ENCODE measurements at places on chromosomes 16 and 17.

- peak; percentile 78 for DNase-seq
- no peak overlapping the region for H3K27ac ChIP-seq
These were observed 36.4 kb upstream of the ARHGAP17 start for GRCh38 chr16:25051406-25052150.

- DNase-seq, result peak; percentile 97
- peaks cover 6% of the 10 kb centered on the region for H3K4me1 ChIP-seq
- H3K27ac ChIP-seq, result peak overlapping the region; percentile 32
These were observed 64.1 kb downstream of the TIMM22 start for GRCh38 chr17:1060991-1061390.

GRCh38 chr17:58534901-58535421, 20.5 kb upstream of the MTMR4 start:
- no peak overlapping the region for H3K4me3 ChIP-seq
- no peaks in the 10 kb centered on the region for H3K36me3 ChIP-seq
- peak; percentile 50 for DNase-seq

- no peak overlapping the region for H3K27ac ChIP-seq
- peaks cover under 1% of the 10 kb centered on the region for H3K27me3 ChIP-seq
- H3K36me3 ChIP-seq, result no peaks in the 10 kb centered on the region
- no peak for DNase-seq
These were observed 6.2 kb downstream of the ACE start for GRCh38 chr17:63483038-63483437.

GRCh38 chr17:76232342-76232741, 8.0 kb downstream of the RNF157 start:
- H3K27me3 ChIP-seq, result peaks cover 9% of the 10 kb centered on the region
- no peaks in the 10 kb centered on the region for H3K36me3 ChIP-seq

DNA sequence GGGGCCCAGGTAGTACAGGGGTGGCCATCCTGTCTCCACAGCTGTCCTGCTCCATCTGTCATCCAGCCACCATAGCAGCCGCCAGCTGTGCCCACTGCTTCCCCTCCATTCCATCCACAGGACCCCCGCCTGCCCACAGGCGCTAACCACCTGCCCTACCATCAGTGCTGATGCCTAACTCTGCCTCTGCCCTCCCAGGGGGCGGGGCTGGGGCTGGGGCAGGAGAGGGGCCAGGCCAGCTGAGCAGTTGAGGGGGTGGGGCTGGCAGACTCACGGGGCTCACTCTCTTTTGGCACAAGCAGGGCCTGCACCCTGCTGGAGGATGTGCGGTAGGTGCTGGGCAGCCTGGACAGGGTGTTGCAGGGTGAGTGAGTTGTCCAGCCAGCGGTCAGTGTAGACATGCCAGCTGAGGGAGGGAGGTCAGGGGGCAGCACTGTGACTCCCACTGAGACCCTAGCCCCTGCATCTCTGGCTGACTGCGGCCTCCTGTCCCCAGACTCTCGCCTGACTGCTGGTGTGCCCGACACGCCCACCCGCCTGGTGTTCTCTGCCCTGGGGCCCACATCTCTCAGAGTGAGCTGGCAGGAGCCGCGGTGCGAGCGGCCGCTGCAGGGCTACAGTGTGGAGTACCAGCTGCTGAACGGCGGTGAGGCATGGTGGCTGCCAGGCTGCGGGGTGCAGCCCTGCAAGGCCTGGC, 9.6 kb downstream of the GALK1 start:
- H3K27me3 ChIP-seq, result no peaks in the 10 kb centered on the region
- no peak for DNase-seq
- peaks cover 4% of the 10 kb centered on the region for H3K4me1 ChIP-seq

- H3K4me1 ChIP-seq, result peaks cover 11% of the 10 kb centered on the region
- no peaks in the 10 kb centered on the region for H3K27me3 ChIP-seq
- no peak overlapping the region for H3K27ac ChIP-seq
These were observed 30.9 kb downstream of the GLG1 start for GRCh38 chr16:74575807-74576643.

- no peaks in the 10 kb centered on the region for H3K36me3 ChIP-seq
- DNase-seq, result no peak
- no peaks in the 10 kb centered on the region for H3K4me1 ChIP-seq
- no peak overlapping the region for H3K4me3 ChIP-seq
- H3K27me3 ChIP-seq, result no peaks in the 10 kb centered on the region
These were observed 79.9 kb upstream of the MON1B start for GRCh38 chr16:77111056-77111565.

DNA sequence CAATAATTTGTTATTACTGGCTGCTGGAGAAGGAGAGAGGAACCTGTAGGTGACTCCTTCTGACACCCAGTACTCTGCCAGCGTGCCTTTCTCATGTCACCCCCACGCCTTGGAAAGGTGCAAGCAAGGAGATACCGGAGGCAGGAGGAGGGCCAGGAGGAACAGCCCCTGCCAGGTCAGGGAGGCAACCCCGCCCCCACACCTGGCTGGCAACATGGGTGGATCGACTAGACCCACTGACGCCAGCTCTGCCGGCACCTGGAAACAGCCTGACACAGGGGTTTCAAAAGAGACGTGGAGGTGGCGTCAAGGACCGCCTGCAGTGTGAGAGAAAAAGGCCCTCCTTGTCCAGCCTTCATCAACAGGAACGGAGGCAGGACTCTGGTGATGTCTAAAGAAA, 62.3 kb downstream of the CYB5B start:
- no peaks in the 10 kb centered on the region for H3K27me3 ChIP-seq
- DNase-seq, result no peak
- no peak overlapping the region for H3K4me3 ChIP-seq
- H3K4me1 ChIP-seq, result peaks cover 11% of the 10 kb centered on the region

DNA sequence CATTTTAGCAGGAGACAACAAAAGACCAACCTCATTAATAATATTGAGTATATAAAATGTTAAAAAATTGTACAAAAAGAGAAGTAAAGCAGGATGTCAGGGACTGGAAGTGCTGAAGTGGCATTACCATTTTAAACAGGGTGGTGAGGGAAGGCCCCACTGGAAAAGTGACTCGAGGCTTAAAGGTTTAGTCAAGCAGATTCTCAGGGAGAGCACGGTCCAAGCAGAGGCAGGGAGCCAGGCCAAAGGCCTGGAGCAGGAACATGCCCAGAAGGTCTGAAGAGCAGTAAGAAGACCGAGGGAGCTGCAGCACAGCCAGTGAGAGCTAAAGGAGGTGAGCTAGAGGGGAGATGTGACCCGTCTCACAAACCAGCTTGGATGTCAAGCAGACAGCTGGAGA, 7.6 kb downstream of the XPO6 start:
- peaks cover 42% of the 10 kb centered on the region for H3K36me3 ChIP-seq
- DNase-seq, result no peak
- H3K27me3 ChIP-seq, result no peaks in the 10 kb centered on the region
- no peak overlapping the region for H3K4me3 ChIP-seq
- no peaks in the 10 kb centered on the region for H3K4me1 ChIP-seq

DNA sequence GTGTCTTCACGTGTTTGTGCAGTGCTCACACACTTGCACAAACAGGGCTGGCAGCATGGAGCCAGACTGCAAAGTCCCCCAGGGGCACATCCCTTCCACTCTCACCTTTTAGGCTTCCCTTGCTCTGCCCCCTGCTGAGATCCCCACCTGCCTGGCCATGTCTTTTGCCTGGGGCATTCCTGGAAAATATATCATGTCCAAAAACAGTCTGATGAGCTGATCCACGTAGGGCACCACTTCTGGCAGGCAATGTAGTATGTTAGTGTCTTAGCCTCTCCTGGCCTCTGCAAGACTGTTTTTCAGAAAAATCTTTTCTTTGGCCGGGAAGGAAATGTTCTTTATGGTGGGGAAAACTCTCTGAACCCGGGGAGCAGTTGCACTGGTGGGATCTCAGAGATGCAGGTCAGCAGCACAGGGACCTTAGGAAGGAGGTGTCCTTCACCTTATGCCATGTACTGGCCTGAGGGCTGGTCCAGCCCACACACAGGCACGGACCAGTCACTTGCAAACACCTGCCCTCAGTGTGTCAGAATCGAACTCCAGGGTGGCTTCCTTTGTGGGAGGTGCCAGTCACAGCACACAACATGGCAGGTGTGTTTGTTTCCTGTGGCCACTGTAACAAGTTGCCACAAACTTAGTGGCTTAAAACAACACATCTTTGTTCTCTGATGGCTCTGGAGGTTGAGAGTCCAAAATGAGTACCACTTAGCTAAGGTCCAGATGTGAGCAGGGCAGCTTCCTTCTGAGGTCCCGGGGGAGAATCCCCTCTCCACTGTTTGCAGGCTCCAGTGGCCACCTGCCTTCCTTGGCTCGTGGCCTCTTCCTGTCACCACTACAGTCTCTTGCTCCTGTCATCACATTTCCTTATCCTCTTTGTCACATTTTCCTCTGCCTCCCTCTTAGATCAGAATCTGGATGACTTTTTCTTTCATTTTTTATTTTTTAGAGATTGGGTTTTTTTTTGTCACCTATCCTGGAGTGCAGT, 46.6 kb downstream of the MPRIP start:
- H3K27ac ChIP-seq, result no peak overlapping the region
- DNase-seq, result no peak
- peaks cover 26% of the 10 kb centered on the region for H3K36me3 ChIP-seq
- no peaks in the 10 kb centered on the region for H3K27me3 ChIP-seq
- no peaks in the 10 kb centered on the region for H3K4me1 ChIP-seq
- H3K4me3 ChIP-seq, result no peak overlapping the region

DNA sequence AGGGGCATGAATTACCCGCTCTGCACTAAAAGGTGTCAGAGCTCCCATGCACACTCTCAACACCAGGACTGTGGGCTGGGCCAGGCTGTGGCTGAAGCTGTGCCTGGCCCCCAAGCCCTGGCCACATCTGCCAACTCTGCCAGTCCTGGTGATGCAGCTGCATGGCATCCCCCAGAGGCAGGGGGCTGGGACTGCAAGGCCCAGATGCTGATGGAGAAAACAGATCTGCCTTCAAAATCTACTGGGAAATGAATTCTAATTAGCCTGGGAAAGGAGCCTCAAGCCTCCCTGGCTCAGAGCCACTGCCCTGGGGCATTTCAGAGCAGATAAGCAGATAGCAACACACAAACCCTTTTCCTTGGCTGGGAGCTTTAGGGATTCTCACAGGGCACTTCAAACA, 3.4 kb downstream of the CHST6 start:
- H3K27ac ChIP-seq, result no peak overlapping the region
- no peaks in the 10 kb centered on the region for H3K36me3 ChIP-seq
- no peak overlapping the region for H3K4me3 ChIP-seq
- H3K4me1 ChIP-seq, result no peaks in the 10 kb centered on the region
- H3K27me3 ChIP-seq, result peaks cover 12% of the 10 kb centered on the region
- no peak for DNase-seq

GRCh38 chr17:46771561-46772474, 46.7 kb downstream of the WNT3 start:
- H3K4me3 ChIP-seq, result peak overlapping the region; percentile 48
- DNase-seq, result no peak
- peaks cover 3% of the 10 kb centered on the region for H3K4me1 ChIP-seq
- no peaks in the 10 kb centered on the region for H3K27me3 ChIP-seq
- H3K27ac ChIP-seq, result no peak overlapping the region
- H3K36me3 ChIP-seq, result no peaks in the 10 kb centered on the region

DNA sequence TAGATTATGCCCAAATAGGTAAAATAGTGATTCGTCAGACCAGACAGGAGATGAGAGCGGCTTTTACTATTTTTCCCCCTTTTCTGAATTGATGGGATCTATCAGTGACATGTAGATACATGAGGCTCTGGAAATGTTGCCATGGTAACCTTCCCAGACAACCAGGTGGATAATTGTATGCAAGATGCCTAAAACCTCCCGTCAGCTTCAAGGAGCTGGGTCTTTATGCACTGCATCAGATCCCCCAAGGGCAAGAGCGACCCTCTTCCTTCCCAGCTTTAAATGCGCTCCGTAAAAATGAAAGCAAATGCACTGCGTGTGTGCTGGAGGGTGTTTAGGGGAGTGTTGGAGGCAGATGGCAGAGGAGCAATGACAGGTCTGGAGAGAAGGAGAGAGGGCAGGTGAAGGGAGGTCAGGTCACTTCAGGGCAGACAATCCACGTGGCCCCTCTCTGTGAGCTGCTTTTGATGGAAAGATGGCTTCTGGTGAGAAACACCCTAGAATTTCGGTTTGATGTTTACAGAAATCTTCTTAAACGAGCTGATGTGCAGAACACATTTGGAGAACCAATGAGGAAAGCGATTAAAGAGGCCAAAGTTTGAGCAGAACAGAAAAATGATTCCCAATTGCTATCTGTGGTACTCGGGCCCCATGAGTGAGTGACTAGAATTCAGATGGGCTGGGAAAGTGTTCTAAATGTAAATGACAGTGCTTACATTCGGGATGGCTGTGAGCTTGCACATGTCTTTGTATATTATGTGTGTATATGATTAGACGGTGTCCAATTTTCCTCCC, 461.7 kb upstream of the HSBP1 start:
- H3K4me3 ChIP-seq, result no peak overlapping the region
- H3K4me1 ChIP-seq, result peaks cover 15% of the 10 kb centered on the region
- H3K27me3 ChIP-seq, result no peaks in the 10 kb centered on the region
- DNase-seq, result no peak
- H3K36me3 ChIP-seq, result no peaks in the 10 kb centered on the region

DNA sequence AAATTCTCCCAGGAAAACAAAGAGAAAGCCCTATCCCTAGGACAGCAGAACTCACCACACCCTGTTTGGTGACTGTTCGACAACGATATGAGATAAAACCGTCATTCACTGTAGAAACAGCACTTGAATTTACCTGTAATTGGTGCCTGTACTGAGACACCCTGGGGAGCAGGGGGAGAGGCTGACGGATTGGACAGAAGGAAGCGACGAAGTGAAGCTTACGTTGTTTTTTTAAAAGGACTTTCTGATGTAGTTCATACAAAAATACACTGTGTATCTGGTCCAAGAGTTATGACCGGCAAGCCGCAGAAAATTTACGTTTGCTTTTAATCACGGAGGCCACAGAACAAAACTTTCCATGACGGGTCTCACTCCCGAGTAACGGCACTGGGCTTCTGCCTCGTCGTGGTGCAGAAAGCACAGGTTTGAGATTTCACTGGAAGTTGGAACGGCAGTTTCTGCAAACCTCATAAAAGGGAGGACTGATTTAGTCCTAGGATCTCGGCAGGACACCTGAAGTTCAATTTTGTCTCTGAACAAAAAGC, 9.7 kb downstream of the NXN start:
- H3K27ac ChIP-seq, result no peak overlapping the region
- peaks cover 12% of the 10 kb centered on the region for H3K4me1 ChIP-seq
- H3K36me3 ChIP-seq, result no peaks in the 10 kb centered on the region
- H3K4me3 ChIP-seq, result peak overlapping the region; percentile 15

GRCh38 chr16:67149276-67150046, 1.3 kb downstream of the B3GNT9 start:
- H3K27me3 ChIP-seq, result peaks cover 10% of the 10 kb centered on the region
- H3K36me3 ChIP-seq, result peaks cover 19% of the 10 kb centered on the region
- H3K27ac ChIP-seq, result no peak overlapping the region

- no peaks in the 10 kb centered on the region for H3K27me3 ChIP-seq
- no peak overlapping the region for H3K4me3 ChIP-seq
- no peak overlapping the region for H3K27ac ChIP-seq
These were observed 10.9 kb downstream of the NHERF1 start for GRCh38 chr17:74759243-74759801.

All from astrocyte (in vitro differentiated cells and primary cell).